ENCODE measurements at places on chromosomes 11 and 22. TPM values are rescaled to one million over a fixed set of nuclear protein-coding genes. Genes with fewer than 3 reads are reported as not detected.

- DNase-seq: no peak
- H3K4me1 ChIP-seq: no peaks in the 10 kb centered on the region
- no peak overlapping the region for H3K27ac ChIP-seq
- H3K4me3 ChIP-seq: no peak overlapping the region
- H3K27me3 ChIP-seq: peaks cover 3% of the 10 kb centered on the region
Observed at GRCh38 chr11:70667767-70668166, 269.4 kb downstream of the CTTN start.

DNA sequence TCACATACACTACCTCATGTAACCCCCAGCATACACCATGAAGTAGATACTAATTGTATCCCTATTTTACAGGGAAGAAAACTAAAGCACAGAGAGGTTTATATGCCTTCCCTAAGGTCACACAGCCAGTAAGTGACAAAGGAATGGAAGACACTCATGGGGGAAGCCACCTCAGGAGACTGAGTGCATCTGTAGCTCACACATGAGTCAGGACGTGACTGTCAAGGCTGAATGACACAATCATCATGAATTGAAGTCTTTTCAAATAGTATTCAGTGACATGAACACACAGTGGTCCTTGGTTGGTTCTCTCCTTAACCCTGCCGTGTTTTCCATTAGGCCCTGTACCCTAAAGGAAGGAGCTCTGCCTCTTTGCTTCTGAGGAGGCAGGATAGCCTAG lies 463.0 kb downstream of the NTM start:
- H3K4me3 ChIP-seq: no peak overlapping the region
- no peaks in the 10 kb centered on the region for H3K27me3 ChIP-seq
- H3K36me3 ChIP-seq: no peaks in the 10 kb centered on the region
- H3K4me1 ChIP-seq: no peaks in the 10 kb centered on the region

DNA sequence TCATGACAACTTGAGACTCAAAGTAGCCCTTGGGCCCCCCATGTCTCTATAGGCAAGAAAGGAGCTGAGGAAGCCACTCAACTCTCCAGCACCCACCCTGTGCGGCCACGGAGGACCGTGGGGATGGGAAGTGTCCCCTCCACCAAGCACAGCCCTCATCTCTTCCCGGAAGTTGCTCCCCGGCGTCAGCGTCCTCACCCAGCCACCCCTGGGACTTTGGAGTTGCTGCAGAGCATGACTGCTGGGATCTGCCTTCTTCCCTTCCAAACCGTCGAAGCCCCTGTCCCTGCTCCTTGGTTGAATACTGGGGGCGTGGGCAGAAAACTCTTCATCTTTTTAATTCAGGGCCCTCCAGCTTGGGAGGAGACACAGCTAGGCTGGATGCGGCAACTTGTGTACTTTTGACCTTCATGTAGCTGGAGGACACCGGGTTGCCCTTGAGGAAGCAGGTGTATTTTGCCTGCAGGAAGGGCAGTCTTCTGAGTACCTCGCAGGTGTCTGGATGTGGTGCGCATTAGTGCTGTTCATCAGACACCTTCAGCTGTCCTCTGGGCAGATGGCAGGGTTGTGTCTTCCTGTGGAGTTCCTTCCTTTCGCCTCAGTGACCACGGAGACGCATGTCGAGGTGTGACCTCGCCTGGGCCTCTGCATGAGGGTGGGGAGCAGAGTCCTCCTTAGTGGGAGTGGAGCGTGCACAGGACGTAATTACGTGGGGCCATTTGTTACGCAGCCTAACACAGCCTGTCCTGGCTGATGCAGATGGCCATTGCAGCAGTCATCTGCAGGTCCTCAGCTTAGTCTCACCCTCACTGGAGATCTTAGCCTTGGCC lies 12.2 kb upstream of the IFITM3 start:
- no peaks in the 10 kb centered on the region for H3K36me3 ChIP-seq
- H3K27ac ChIP-seq: no peak overlapping the region
- H3K4me3 ChIP-seq: no peak overlapping the region
- DNase-seq: no peak
- peaks cover 13% of the 10 kb centered on the region for H3K4me1 ChIP-seq

DNA sequence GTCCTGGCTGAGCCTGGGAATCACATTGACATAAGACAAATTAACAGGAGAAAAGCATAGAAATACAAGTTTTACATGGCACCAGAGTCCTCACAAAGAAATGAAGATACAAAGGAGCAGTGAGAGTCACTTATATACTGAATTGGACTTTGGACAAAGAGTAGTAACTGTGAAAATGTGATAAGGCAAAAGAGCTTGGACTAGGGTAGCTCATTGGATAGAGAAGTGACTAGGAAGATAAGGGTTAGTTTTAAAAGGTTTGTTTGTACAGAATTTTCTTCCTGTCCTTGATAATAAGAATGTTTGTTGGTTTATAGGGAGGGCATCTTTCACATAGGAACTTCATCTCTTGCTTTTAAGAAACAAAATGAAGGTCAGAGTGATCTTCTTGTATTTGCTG lies 17.9 kb upstream of the NUCB2 start:
- H3K27me3 ChIP-seq: no peaks in the 10 kb centered on the region
- no peaks in the 10 kb centered on the region for H3K36me3 ChIP-seq
- DNase-seq: no peak
- no peak overlapping the region for H3K4me3 ChIP-seq
- H3K27ac ChIP-seq: no peak overlapping the region

DNA sequence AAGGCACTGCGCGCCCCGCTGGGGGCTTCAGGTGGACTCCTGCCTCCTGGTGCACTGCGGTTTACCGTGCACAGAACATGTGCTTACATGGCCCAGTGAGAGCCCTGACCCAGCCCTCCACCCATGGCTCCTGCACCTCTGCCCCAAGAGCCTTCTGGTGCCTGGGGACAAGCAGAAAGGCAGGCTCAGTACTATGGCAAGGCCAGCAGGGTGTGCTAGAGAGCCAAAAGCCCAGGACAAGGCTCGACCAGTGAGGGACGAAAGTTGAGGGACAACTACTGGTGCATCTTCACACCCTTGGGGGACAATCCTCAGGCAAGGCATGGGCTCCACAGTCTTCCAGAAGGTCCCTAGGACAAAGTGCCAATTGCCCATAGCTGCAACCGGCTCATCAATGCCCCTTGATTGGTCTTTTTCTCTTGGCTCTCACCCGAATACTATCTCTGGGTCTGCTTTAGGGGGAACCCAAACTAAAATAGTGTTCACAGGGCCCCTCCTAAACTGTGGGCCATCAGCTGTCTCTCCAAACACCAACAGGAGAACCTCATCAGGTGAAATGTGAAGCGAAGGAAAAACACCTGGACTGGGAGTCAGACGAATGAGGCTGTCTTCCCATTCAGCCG lies 13.5 kb downstream of the PGA5 start:
- no peak overlapping the region for H3K27ac ChIP-seq
- H3K4me3 ChIP-seq: no peak overlapping the region
- no peaks in the 10 kb centered on the region for H3K36me3 ChIP-seq
- no peaks in the 10 kb centered on the region for H3K4me1 ChIP-seq
- DNase-seq: peak; percentile 71

GRCh38 chr11:98277251-98277912 lies 743.4 kb upstream of the CNTN5 start:
- H3K27ac ChIP-seq: no peak overlapping the region
- no peaks in the 10 kb centered on the region for H3K36me3 ChIP-seq

- H3K4me1 ChIP-seq: peaks cover 16% of the 10 kb centered on the region
- H3K27me3 ChIP-seq: no peaks in the 10 kb centered on the region
- DNase-seq: no peak
- no peaks in the 10 kb centered on the region for H3K36me3 ChIP-seq
- H3K4me3 ChIP-seq: no peak overlapping the region
Observed at GRCh38 chr11:18700375-18700774, 1.8 kb downstream of the TMEM86A start.

DNA sequence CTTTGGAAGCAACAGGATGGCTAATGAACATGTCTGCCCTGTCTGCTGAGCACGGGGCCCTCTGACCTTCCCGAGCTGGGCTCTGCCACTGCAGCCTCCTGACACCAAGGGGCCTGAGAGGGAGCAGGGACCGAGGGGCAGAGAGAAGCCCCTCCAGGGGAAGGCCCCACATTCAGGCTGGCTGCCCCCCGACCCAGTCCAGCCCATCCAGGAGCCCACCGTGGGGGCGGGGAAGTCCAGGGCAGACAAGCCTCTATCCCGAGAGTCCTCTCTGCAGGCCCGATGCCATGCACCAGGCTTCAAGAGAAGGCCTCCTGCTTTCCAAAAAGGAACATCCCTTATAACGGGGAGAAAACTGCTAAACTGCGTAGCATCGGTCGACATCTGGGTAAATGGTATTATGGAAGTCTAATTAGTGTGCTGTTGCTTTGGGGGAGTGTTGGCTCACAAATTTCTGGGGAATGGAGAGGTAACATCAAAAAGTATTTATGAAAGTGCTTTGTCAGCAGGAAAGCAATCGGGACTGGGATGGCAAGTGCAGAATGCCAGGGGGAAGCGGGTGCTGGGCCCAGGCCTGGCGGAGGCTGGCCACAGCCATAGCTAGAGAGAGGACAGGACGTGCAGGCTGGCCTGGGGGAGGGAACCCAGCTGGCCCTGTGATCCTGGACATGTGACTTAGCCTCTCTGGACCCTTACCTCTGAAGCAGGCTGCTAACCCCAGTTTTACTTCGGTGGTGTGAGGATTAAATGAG lies 5.3 kb upstream of the SHISAL1 start:
- H3K27me3 ChIP-seq: no peaks in the 10 kb centered on the region
- H3K4me1 ChIP-seq: no peaks in the 10 kb centered on the region
- H3K27ac ChIP-seq: no peak overlapping the region
- no peak for DNase-seq
- H3K4me3 ChIP-seq: no peak overlapping the region
- no peaks in the 10 kb centered on the region for H3K36me3 ChIP-seq

GRCh38 chr22:36373258-36373579 lies 14.5 kb downstream of the MYH9 start:
- peaks cover 99% of the 10 kb centered on the region for H3K4me1 ChIP-seq
- peak overlapping the region; percentile 39 for H3K4me3 ChIP-seq
- no peak for DNase-seq
- H3K36me3 ChIP-seq: peaks cover 2% of the 10 kb centered on the region
- H3K27ac ChIP-seq: peak overlapping the region; percentile 42
- no peaks in the 10 kb centered on the region for H3K27me3 ChIP-seq

GRCh38 chr22:37484480-37485394 lies 1.4 kb downstream of the MFNG start:
- H3K4me1 ChIP-seq: peaks cover 47% of the 10 kb centered on the region
- no peaks in the 10 kb centered on the region for H3K36me3 ChIP-seq
- DNase-seq: peak; percentile 84
- H3K4me3 ChIP-seq: peak overlapping the region; percentile 91
- H3K27me3 ChIP-seq: no peaks in the 10 kb centered on the region
- H3K27ac ChIP-seq: peak overlapping the region; percentile 93

DNA sequence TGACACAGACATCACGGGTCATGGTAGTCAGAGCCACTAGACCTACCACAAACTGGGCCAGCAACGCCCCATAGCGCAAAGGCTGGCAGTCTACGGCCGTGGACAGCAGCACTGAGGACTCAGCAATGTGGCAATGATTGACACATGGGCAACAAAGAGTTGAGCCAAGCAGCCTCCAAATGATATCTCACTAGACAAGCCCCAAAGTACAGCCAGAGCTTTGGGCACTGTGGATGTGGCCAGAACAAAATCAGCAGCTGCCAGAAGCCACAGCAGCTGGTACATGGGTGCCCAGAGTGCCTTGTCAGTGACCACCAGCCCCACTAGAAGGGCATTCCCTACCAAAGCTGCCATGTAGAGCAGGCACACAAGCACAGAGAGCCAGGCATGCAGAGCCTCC lies 11.2 kb upstream of the UBQLNL start:
- no peak overlapping the region for H3K4me3 ChIP-seq
- H3K4me1 ChIP-seq: no peaks in the 10 kb centered on the region
- H3K27ac ChIP-seq: no peak overlapping the region

GRCh38 chr11:33692541-33692940 lies 8.1 kb downstream of the C11orf91 start:
- peaks cover 2% of the 10 kb centered on the region for H3K4me1 ChIP-seq
- no peak overlapping the region for H3K4me3 ChIP-seq
- peaks cover 3% of the 10 kb centered on the region for H3K27me3 ChIP-seq

DNA sequence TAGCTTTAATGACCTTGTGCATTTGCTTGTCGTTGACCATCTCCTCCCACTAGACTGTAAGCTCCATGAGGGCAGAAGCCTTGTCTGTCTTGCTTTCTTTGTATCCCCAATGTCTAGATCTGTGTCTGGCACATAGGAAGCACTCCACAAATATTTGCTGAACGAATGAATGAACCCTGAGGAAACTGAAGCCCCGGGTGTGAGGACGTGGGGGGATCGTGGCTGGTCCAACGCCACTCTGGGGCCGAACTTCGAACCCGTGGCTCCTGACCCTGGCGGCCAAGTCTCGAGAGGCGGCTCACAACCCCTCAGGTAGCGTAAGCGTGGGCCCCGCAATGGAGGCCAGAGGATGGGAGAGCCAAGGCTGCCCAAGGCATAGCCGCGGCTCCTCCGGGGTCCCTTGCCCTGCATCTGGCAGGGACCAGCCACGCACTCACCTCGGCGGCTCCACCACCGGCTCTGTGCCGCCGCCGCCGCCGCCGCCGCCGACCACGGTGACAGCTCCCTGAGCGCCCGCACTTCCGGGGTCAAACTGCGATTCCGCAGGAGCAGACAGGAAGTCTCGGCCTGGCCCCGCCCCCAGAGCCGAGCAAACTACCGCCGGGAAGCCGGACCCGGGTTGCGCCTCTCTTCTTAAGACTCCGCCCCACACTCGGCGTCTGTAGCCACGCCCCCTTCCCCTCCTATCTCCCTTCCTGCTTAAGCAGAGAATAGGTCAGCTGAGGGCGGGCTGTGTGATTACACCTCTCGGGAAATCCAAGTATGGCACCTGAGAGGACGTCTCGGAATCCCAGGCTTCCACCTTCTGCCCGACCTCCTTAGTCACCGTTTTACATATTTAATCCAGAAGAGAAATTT lies at the start of gene ASCC2:
ASCC2 (minus strand) TSS at position 534 of the 858 bp plus-strand sequence. CDS start 5,949 bp downstream, outside the sequence.
- no peaks in the 10 kb centered on the region for H3K27me3 ChIP-seq
- peak; percentile 99 for DNase-seq
- peaks cover 15% of the 10 kb centered on the region for H3K4me1 ChIP-seq
- H3K36me3 ChIP-seq: no peaks in the 10 kb centered on the region

GRCh38 chr11:25206762-25207161 lies 709.9 kb downstream of the LUZP2 start:
- H3K27me3 ChIP-seq: no peaks in the 10 kb centered on the region
- H3K4me3 ChIP-seq: no peak overlapping the region
- no peaks in the 10 kb centered on the region for H3K4me1 ChIP-seq
- H3K36me3 ChIP-seq: no peaks in the 10 kb centered on the region

DNA sequence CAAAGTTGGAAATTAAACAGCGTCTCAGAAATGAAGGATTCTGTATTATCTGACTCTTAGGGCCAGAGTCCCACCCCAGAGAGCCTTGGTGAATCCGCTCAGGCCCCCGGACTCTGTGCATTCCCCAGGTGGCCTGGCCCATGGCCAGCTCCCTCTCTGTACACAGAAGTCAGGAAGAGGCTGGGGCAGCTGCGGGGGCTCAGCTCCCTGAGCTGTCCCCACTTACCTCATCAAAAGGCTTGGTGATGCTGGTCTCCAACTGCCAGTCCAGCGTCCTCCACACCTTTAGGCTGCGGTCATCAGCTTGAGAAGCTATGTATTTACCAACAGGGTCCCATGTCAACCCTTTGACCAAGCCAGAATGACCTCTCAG lies 35.0 kb downstream of the HIRA start:
- H3K4me1 ChIP-seq: no peaks in the 10 kb centered on the region
- no peaks in the 10 kb centered on the region for H3K36me3 ChIP-seq
- no peak overlapping the region for H3K4me3 ChIP-seq
- no peaks in the 10 kb centered on the region for H3K27me3 ChIP-seq
- no peak for DNase-seq
- H3K27ac ChIP-seq: no peak overlapping the region

Gene GNG3
- total RNA-seq: 0.95 TPM

Gene TCN2
- total RNA-seq: 0.37 TPM

Gene INPP5J
- 0.52 TPM for total RNA-seq
